ENCODE measurements at places on chromosomes 2 and 18.

DNA sequence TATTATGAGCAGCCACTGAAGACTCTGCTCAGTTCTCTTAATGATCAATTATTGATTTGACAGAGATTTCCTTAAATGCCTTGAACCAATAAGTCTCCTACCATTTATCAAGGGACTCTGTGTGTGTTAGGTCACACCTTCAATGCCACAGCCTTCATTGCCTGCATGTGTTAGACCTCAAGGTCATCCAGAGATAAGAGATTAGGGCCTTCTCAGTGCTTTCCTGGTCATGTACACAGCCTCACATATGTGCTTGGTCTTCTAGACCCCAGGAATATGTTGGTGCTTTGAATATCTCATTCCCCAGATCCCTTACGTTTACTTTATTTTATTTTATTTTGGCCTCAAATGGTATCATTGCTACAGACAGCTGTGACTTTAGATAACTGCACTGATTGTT, 93.0 kb upstream of the CTAGE1 start:
- DNase-seq = no peak

- DNase-seq = no peak
Observed at GRCh38 chr2:24280161-24280560, 80.2 kb downstream of the ITSN2 start.

- DNase-seq = no peak
Observed at GRCh38 chr2:128642821-128643220, 324.2 kb upstream of the HS6ST1 start.

GRCh38 chr2:211162911-211163310, 606.5 kb downstream of the CPS1 start:
- DNase-seq = no peak

DNA sequence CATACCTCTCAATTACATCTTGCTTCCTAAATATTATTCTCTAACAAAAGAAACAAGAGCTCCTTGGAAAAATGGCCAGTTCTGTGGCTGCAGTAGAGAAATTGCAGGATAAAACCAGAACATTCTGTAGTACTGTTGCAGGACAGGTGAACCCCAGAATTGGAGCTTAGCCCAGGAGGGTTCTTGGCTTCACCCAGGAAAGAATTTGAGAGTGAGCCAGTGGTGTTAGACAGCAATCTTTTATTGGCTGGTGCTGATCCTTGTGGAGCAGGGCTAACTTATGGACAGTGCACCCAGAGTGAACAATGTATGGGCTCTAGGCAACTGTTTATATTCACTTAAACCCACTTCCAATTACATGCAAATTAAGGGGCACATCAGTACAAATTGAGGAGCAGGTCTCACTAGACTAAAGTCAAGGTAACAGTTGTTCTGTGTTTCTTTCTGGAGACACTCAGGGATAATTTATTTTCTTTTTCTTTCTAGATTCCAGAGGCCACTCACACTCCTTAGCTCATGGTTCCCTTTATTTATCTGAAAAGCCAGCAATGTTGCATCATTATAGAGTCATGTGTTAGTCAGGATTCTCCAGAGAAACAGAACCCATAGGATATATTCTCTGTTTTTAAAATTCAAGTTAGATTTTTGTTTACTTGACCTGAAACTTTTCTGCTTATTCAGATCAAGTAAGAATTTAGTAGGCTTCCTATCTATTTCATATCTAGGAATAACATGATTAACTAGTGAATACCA, 348.1 kb downstream of the CCDC85A start:
- DNase-seq = no peak

- no peak for DNase-seq
Observed at GRCh38 chr2:313991-314390, 26.1 kb upstream of the ALKAL2 start.

GRCh38 chr2:182929972-182930371, 63.5 kb upstream of the FRZB start:
- no peak for DNase-seq

DNA sequence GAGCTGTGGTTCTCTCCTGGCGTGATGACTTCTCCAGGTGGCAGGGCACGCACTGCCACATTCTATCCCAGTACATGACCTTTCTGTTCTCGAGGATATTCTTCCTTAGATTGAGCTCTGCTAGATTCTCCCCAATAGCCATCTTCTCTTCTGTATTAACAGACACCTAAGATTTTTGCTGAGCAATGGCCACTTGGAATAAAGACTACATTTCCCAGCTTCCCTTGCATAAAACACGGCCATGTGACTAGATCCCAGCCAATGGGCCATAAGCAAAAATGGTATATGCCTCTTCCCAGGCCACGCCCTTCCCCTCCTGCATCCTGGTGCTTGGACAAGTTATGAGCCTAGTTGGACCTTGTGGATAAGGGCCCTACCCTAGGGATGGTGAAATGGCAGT, 82.1 kb downstream of the EIF2AK3 start:
- no peak for DNase-seq

GRCh38 chr2:223941579-223942277, 3.4 kb downstream of the WDFY1 start:
- DNase-seq = no peak

DNA sequence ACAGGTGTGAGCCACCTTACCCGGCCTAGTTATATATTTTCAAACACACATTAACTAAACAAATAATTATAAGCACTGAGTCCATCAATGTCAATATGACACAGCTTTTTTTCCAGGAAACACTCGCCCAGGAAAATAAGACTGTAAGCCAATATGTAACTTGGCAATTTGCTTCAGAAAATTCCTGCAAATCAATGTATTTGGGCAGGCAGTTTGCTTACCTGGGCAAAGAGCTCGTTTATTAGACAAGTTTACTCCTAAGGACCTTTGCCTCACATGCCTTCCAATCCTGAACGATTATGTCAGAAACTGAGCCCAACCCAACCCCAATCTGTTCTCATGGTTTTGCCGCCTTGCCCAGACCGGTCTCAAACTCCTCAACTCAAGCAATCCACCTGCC, 34.7 kb upstream of the NDUFV2 start:
- DNase-seq = no peak

- no peak for DNase-seq
Observed at GRCh38 chr2:56376699-56377665, 193.2 kb downstream of the CCDC85A start.

DNA sequence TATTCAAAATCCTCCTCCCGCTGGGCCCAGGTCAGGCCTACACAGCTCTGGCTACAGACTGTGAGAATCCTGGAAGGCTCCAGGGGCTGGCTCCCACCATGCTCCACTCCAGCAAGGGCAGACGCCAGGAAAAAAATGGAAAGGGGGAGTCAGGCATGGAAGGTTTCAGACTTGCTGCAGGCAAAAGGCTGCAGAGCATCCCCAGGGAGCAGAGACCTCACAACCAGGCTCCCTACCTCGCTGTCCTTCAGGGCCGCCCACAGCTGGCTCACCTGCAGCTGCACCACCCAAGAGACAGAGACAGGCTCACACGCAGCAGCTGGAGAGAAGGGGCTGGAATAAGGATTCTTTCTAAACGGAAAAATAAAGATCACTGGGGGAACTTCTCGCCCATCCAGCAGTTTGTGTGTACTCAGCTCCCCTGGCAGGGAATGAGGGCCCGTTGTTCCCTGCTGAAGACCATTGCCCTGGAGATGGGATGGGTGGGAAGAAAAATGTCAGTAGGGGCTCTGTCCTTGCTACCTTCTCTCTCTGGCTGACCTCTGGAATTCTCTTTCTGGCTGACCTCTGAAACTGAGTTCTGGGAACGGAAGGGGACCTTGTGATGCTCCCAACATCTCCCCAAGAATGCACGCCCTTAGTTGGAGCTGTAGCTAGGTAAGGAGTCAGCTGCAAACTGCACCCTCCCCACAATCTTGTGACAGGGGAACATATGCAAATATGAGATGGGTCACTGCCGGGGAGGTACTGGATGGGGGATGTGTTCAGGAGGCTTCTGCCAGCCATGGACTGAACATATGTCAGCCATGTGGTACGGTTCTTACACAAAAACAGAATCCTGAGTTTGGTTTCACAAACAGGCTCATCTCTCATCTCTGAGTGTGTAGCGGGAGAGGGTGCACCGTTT, 34.5 kb downstream of the BCL2 start:
- DNase-seq = no peak

DNA sequence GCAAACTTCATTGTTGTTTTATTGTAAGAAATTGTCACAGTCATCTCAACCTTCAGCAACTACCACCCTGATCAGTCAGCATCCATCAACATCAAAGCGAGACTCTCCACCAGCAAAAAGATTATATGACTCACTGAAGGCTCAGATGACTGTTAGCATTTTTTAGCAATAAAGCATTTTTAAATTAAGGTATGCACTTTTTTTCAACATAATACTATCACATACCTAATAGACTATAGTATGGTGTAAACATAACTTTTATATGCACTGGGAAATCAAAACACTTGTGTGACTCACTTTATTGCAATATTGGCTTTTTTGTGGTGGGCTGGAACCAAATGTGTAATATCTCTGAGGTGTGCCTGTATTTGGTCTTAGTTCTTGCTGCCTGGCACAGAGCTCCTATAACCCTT, 15.6 kb downstream of the SCN1A start:
- no peak for DNase-seq

- DNase-seq = no peak
Observed at GRCh38 chr2:86021396-86022378, 84.0 kb downstream of the POLR1A start.

DNA sequence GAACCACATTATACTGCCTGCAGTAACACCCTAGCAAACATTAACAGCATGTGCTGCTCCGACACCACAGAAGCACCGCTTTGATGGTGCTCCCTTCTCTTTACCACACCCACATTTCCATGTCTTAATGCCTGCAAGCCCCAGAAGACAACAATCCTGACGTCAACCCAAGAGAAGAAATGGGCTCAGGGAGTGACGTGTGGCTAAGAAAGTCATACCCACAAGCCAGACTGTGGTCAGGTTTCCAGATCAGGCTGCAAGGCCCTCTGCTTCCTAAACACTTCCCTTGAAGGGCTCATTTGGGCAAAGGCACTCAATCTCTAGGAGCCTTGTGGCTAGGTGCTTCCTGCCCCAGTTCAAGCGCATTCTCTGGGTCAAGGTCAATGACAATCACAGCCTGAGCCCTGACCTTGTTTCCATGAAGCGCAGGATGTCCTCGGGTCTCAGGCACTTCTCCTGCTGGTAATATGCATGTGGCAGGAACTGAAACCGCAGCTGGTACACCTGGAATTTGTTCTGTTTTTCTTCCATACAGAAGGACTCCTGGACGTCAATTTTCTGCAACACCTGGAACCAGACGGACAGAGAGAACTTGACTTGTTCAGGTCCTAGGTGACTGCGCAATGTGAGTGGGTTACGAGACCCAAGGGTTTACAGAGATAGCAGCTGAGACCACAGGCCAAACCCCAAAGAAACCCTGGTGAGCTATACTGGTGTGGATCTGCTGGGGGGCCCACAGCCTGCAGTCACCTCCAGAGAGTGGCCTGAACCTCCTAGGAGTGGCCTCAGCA, 67.2 kb downstream of the POLR1A start:
- no peak for DNase-seq

- DNase-seq = no peak
Observed at GRCh38 chr18:74508821-74509225, 12.7 kb downstream of the CNDP2 start.

DNA sequence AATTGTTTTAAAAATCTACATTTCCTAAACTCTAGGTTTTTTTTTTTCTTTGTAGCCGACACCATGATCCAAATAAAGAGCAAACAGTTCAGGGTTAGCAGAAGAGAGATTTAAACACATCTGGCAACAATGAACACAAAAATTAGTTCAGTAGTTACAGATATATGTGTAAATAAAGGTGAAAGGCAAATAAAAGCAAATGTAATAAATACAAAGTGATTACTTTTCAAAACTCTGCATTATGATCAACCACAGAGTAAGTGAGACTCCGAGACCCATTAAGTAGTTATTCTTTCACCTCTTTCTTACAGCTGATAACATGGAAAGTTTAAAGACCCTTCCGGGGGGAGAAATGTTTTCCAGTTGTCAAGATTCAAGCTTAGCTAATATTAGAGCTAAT, 716 bp downstream of the CALCRL start:
- no peak for DNase-seq

DNA sequence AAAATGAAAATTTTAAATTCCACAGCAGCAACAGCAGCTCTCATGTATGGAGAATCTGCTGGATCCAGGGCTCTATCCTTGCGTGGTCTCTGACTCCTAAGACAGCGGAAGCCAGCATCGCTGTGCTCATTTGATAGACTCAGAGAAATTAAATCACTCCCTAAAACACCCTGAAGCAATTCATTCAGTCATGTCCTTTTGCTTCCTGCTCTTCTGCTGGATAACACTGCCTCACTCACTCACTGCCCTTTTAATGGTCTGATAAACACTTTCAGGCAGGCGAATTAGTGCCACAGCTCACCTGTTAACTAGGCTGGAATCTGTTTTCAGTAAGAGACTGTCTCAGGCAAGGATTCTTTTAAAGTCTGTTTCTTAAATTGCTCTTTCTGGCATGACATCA, 10.0 kb downstream of the WIPF1 start:
- no peak for DNase-seq

DNA sequence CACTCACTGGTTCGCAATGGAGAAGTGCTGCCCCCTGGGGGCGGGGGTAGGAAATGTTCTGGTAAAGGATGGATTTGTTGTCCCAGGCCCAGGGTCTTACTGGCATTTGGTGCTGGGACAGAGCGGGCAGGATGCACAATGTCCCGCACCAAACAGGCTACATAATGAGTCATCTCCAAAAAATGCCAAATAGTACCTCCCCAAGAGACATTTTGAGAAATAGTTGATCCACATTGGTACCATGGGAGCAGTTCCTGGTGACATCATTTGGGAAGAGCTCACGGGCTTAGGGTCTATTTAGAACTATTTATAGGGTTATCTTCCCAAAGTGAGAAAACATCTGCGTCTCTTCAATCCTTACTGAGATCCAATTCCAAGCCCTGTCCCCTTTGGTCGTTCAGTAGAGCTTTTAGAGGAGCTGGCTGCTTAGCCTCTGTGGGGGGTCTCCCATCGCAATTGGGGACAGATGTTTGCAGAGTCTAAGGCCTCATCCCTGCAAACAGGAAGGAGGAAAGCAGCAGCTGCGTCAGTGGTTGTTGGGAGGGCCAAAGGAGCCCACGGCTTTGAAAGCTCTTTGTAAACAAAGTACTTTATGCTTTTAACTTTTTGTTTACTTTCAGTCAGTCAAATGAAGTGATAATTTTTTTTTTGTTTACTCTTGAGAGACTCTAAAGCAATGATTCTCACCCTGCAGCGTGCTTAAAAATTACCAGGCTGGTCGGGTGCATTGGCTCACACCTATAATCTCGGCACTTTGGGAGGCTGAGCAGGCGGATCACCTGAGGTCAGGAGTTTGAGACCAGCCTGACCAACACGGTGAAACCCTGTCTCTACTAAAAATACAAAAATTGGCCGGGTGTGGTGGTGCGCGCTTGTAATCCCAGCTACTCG, 49.3 kb downstream of the GREB1 start:
- DNase-seq = no peak

DNA sequence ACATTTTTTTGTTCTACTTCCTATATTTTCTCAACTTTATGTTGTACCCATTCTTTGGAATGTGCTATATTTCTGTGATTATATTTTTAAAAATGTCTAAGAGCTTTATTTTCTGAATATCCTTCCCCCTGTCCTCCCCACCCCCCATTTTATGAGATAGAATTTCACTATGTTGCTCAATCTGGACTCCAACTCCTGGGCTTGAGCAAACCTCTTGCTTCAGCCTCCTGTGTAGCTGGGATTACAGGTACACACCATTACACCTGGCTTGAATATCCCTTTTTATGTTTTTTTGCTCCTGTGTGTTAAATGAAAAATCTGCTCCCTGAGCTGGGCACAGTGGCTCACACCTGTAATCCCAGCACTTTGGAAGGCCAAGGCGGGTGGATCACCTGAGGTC, 9.2 kb upstream of the ZFAND2B start:
- no peak for DNase-seq
